Esophagus squamous epithelium (tissue), 5 donors: ENCODE measurements at places on chromosomes 3 and 15.

- no peak for DNase-seq
These were observed 5.5 kb downstream of the AP3S2 start for GRCh38 chr15:89888214-89888804.

DNA sequence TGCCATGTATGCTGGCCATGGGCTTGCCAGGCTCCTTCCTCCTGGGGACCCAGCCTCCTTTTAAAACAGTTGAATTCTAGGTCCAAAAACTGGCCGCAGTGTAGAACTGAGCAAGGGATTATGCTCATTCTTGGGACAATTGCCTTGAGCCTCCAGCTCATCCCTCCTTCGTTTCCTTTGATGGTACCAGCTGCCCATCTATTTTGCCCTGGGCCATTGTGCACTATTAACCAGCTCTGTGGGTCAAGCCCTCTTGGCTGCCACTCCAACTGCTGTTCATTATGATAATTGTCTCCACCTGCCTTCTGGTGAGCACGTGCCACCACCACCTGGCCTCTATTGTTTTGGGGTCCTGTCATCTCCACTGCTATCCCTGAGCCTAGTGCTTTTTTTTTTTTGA, 75.8 kb upstream of the SYN2 start:
- DNase-seq, result no peak

GRCh38 chr15:67161412-67161811, 93.0 kb downstream of the AAGAB start:
- DNase-seq, result no peak

DNA sequence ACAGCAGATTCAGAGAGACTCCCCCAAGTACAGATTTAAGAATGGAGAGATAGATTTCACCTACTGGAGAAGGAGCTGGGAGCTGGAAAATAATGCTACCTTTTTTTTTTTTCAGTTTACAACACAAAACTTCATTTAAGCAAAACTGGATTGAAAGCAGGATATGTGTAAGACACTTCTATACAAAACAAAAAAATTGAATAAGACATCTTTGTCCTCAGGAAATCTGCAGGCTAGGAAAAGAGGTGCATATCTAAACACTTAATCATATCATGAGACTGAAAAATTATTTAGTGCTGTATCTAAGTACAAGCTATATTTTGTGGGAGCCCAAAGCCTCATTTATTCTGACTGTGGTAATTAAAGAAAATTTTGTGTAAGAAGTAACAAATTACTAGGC, 516.1 kb downstream of the ZIC1 start:
- DNase-seq, result no peak

DNA sequence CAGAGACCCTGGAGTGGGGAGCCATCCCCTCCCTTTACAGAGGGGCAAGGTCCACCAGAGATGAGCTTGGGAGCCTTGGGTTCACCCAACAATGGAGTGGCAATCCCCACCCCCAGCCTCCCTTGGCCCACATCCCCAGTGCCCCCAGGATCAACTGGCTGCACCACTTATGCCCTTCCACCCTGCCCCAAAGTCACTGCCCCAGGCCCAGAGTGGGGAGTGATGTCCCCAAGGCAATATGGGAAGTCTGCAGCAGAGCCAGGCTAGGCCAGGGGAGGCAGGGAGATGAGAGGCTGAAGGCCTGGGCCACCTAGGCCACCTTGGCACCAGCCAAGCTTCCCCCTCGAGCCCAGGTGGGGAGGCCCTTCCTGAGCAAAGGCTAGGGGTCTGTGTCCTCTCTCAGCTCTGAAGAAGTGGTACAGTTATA, 145.5 kb downstream of the SMAD6 start:
- no peak for DNase-seq

- no peak for DNase-seq
These were observed 31.8 kb downstream of the LPP start for GRCh38 chr3:188185717-188186251.

GRCh38 chr3:128270559-128271492, 117.5 kb downstream of the EEFSEC start:
- no peak for DNase-seq

DNA sequence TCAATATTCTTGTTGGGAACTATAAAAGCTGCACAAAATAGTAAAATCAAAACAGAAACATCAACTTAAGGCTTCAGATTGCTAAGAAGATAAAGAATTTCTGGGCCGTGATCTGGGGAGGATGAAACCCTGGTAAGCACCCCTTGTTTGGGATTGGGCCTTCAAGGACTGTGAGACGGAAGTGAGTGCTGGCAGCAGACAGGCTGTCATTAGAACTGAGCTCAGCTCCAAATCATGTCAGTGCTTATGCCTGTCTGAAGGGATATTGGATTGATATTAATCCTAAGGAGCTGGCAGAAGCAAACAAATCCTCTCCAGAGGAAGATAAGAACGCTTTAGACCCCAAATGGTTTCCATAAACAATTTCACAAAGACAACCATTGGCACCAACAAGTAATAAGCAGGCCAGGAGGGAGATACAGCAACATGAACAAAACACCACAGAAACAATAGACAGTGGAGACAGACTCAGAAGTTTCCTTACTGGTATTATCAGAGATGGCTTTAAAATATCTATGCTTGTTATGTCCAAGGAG, 72.6 kb upstream of the CTXND1 start:
- no peak for DNase-seq

DNA sequence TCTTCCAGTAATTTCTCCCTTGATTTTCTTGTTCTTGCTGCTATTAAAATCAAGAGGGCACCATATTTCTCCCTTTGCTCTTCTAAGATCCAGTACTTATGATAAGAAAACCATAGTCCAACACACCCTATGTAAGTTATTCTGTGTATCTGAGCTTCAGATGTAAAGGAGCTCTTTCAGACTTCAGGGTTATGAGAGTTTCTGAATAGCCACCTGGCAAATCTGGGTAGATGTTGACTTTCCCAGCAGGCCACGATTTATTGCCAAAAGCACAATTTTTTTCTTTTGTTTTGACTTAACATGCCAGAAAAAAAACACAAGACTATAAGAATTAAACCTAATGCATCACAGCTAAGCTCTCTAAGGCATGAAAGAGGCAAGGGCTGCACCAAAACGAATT, 1045.0 kb downstream of the FHIT start:
- no peak for DNase-seq
